ENCODE measurements at places on chromosomes 4 and X.
A peak's percentile ranks its signal among the peaks of the same experiment; 100 is the strongest.

DNA sequence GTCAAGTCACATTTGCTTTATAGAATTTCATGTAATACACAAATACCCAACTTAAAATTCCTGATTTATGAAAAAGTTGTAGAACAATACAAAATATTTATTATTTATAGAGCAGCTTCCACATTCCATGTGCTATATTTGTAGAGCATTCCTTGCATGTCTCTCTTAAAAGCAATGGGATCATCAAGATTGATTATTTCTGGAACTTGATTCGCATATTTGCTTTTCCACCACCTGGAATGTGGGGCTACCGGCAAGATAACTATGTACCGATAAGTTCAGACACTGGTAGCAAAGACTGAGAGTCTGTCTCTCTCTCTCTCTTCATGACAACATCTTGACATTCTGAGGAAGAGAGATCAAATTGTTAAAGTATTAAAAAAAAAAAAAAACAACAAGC is 59.3 kb downstream of the MAPK10 start:
- DNase-seq = no peak

- no peak for DNase-seq
Observed at GRCh38 chrX:84909151-84909550, 94.5 kb upstream of the APOOL start.

DNA sequence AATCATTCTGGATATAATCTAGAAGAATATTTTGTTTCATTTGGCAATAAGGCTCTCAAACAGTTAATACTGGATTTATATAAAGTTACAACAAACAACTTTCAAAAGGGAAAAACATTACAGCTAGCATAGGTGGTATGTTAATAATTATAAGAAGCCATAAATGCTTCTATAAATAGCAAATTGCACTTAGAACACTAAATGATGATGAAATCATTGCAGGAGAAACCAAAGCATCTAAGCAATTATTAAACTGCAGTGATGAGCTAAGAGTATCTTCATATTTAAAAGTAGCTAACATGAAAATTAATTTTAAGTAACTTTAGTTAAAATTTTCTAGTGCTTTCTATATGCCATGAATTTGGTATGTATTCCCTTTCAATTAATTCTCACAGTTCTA is 189.5 kb downstream of the CENPC start:
- DNase-seq = no peak

DNA sequence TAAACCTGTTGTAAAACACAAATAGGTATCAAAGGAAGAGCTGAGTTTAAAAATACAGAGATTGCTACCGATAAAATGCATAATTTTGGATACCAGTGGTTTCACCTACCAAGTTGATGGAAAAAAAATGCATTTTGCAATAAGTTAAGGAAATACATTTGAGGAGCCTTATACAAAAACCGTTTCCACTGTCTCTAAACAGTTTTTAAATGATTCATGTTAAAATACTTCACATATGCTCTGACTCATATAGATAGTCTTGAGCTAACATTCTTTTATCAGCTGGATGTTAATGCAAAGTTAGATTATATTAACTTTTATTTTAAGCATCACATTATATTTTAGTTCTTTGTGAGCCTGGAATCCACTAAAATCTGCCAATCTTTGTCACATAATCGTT is 50.6 kb upstream of the ANKRD17 start:
- no peak for DNase-seq

DNA sequence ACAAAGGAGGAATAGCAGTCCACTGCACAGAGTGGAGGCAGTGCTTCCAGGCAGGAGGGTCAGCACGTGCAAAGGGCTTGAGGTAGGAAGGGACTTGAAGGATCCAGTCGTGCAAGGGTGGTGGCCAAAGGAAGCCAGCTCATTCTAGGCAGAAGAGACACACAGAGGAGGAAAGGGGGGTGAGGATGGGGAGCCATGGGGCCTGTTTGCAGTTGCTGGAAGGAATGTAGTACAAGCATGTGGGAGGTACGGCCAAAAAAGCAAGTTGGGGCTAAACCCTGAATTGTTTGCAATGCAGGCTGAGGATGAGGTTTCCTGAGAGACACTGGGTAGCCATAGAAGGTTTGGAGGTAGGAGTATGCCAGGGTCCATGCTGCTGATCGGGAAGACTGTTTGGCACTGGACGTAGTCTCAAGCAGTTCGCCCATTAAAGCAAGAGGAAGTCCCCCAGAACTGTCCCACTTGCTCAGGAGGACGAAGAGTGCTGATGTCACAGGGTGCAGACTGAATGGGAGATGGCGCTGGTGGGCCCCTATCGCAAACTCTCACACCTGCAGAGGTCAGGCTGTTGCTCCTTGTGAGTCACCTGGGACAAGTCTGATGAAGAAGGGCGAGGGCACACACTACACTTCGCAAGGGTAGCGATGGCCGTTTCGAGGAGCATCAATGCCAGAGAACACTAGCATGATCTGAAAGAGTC is 9.1 kb upstream of the MAN2B2 start:
- DNase-seq = no peak

DNA sequence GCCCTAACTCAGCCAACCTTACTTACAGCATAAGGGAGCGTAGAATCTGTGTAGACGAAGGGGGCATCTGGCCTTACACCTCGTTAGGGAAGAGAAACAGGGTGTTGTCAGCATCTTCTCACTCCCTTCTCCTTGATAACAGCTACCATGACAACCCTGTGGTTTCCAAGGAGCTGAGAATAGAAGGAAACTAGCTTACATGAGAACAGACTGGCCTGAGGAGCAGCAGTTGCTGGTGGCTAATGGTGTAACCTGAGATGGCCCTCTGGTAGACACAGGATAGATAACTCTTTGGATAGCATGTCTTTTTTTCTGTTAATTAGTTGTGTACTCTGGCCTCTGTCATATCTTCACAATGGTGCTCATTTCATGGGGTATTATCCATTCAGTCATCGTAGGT is 14.6 kb downstream of the PLP1 start:
- no peak for DNase-seq

DNA sequence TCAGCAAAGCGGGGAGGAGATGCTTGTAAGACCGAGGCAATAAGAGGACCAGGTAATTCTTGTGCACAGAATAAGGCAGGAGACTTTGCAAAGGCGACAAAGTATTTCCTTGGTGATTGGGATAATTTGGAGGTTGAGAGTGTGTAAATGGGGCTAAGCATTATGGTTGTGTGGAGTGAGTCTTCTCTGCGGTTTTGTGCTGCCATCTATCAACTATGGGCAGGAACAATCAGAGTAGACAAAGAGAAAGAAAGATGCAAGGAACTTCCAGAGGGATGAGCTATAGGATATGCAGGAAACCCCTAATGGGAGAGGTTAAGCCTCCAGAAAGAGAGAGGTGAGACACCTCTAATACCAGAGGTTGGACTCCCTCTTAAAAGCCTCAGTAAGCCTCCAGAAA is 339.8 kb downstream of the PAPSS1 start:
- DNase-seq = no peak

- DNase-seq = no peak
Observed at GRCh38 chr4:113434247-113434587, 327.3 kb downstream of the CAMK2D start.

DNA sequence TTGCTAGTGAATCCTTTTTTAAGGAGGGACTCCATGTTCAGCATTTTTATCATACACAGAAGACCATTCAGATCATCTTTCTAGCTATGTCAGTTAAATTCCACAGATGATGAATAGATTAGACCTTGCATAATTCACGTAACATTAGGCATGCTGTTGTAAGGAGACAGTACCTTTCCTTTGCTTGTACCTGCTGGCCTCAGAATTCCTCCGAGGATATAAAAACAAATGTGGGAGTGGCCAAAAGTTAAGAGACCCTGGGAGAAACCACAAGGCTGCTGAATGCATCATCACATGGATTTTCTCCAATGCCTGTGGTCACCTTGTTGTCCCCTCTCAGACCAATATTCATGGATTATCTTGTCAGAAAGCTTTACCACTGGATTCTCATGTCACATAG is 201.4 kb downstream of the MAGEB17 start:
- no peak for DNase-seq

DNA sequence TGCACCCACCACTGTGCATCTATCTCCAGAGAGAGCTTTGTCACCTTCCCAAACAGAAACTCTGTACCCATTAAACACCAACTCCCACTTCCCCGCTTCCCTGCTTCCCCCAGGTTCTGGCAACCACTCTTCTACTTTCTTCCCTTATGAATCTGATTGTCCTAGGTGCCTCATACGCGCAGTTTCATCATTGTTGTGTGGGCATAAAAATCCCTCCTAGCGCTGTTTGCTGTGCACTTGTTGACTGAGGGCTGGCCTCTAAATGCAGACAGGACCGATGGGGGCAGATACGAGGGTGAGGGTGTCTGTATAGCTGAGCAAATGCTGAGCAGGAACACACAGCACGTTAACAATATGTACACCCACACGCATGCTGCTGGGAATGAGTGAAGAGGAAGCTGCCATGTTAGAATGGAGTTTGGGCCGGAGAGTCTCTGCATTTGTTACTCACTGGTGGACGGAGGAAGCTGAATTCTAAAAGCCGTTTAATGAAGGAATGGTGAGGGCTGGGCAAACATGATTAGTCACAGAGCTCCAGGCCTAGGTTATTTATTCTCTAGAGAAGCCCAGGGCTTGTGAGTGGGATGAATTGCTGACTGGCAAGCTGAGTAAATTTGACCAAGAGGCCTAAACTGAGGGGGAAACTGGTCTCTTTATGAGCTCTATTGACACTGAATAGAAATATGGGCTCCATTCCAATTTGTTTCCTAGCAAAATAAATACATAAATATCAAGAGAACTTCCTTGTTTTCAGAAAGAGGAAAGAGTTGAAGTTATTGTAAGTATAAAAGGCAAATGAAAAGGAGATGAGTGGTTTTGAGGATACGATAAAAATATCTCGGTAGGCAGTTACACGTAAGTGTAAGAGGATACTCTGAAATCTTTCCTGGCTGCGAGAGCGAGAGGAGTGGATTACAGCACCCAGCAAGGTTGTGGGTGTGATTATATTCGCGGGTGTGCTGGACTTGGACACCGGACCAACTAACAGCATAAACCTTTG is 95.9 kb upstream of the RPS6KA3 start:
- DNase-seq = no peak

DNA sequence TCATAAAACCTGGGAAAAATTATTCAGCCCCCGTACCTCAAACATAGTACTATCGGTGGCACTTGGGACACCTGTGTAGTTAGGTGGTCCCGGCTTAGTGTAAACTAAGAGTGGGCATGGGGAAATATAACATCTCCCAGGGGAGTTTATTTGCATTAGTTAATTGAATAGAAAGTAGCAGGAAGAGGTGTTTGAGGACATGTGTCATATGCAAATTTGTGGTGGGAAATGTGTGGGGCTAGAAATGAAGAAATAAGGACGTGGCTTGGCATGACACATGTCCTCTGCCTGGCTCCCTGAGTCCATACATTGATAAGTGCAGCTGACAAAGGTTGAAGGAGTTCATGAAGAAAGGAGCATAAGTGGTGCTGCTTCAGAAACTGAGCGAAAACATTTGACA is 483.6 kb downstream of the SH2D1A start:
- peak; percentile 3 for DNase-seq

DNA sequence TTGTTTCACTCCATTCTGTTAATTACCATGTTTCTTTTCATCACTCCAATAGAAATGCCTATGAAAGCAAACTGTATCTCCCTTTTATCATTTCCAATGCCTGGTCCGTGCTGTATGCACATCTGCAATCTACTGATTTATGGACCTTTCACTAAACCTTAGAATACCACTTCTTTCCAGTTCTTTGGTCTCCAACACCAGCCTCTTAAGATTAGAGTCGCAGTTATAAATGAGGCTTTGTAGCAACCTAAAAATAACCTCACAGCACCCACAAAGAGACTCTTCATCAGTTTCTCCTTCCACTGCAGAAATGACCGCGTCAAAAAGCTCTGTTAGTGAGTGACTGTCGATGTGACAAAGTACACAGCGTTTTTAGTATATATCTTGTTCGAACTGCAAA is 282.6 kb downstream of the ADGRA3 start:
- no peak for DNase-seq

DNA sequence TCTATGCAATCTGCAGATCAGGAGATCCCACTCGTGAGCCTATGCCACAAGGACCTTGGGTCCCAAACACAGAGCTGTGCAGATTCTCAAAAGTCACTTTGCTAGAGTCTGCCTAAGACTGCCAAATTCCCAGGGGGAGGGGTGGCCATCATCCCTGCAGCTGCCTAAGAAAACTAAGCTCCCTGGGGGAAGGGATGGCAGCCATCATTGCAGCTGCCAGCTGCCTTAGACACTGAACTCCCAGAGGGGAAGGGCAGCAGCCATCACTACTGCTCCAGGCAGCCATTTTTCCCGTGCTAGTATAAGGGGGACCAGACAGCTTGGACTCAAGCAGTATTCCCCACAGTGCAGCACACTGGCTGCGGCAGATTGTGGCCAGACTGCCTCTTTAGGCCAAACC is 156.9 kb downstream of the NKX6-1 start:
- no peak for DNase-seq

GRCh38 chr4:7677086-7677485 is 242.4 kb upstream of the PSAPL1 start:
- no peak for DNase-seq

- no peak for DNase-seq
Observed at GRCh38 chr4:108377021-108377420, 208.3 kb upstream of the LEF1 start.

DNA sequence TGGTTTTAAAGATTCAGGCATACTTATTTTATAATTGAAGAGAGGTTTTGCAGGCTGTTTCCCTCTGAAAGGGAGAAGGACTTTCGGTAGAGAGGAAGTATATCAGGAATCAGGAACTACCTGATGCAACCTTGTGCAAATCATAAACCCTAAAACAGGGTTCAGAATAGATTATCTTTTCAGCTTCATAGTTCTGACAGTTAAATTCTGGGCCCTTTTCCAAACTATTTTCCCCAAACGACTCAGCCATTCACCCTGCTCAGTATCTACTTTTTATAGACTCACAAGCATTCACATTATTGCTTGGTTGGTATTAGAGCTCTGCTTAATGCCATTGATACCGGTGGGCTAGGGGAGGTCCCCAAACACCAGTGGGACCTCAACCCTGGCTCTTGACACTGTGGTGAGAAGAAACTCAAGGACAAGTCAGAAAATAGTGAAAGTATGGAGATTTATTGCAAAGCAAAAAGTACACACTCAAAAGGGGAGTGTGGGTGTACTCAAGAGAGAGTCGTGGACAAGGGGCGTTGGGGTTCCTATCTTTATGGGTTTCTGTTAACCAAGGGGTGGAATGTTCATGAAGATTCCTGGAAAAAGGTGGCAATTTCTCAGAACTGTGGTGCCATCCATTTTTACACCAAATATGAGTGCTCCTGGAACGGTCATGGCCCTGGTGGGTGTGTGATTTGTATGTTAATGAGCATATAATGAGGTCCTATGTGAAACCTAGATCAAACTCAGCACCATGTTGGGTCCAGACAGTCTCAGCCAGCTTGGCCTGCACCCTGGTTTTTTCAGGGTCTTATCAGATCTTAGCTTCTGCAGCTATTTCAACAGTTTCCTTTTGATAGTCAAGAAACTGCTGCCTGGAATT is 238.3 kb downstream of the DCLK2 start:
- DNase-seq = no peak

- no peak for DNase-seq
Observed at GRCh38 chr4:180101348-180102083, 2141.7 kb upstream of the TENM3 start.

- DNase-seq = no peak
Observed at GRCh38 chr4:23438764-23439163, 451.1 kb downstream of the PPARGC1A start.
